GM23338 (cell line): ENCODE measurements at places on chromosomes 4 and X. TPM values are rescaled to one million over a fixed set of nuclear protein-coding genes. Genes with fewer than 3 reads are reported as not detected.

Gene HNRNPD
- 245 and 308 TPM in 2 replicates for total RNA-seq

Gene TENM3
- total RNA-seq = 128 and 132 TPM in 2 replicates

- peak; percentile 27 for DNase-seq
- no peaks in the 10 kb centered on the region for H3K27me3 ChIP-seq
- H3K4me3 ChIP-seq = no peak overlapping the region
Observed at GRCh38 chr4:28462766-28463700, 1602.4 kb downstream of the STIM2 start.

DNA sequence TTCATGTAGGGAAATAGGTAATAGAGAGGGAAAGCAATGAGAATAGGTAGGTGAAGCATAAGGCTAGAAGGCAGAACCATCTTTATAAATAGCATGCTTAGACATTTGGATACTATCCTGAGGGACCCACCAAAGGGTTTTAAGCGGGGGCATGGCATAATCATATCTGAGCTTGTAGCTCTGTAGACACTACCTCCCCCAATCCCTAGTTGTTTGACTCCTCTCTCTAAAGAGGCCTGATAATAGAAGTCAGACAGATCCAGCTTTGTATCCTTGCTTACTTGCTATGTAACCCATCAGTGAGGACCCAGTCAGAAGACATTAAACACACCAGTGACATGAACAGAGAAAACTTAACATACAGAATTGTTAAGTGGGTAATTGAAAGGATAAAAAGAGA lies 58.7 kb downstream of the SCFD2 start:
- no peaks in the 10 kb centered on the region for H3K27me3 ChIP-seq
- no peaks in the 10 kb centered on the region for H3K36me3 ChIP-seq
- no peak overlapping the region for H3K4me3 ChIP-seq
- H3K27ac ChIP-seq = no peak overlapping the region
- H3K4me1 ChIP-seq = no peaks in the 10 kb centered on the region
- DNase-seq = no peak

DNA sequence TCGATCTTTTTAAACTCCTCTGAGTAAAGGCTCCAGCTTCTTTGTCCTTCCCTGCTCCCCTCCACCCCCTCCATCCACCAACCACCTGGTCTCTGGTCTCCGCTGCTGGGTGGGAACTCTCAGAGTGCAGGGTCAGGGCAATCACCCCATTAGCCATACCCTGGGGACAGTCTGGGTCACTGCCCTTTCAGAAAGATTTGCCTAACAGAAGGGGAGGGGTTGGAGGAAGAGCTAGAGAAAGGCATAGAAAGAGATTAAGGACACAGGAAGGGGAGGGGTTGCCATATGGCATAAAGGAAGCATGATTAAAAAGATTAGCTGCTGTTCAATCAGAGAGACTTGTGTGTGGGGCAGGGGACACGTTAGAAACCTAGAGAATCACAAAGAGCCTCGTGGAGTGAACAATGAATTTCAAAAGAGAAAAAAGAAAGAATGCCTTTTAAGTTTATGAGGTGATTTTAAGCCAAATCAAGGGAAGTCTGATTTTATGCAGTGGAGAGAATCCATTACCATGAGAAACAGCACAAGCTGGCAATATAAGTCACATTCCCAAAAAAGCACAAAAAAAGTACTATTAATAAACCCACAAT lies 115.5 kb upstream of the ACSL4 start:
- no peaks in the 10 kb centered on the region for H3K27me3 ChIP-seq
- no peak overlapping the region for H3K27ac ChIP-seq
- no peak overlapping the region for H3K4me3 ChIP-seq
- no peaks in the 10 kb centered on the region for H3K36me3 ChIP-seq

Gene SRP72
- 73.1 and 84.6 TPM in 2 replicates for total RNA-seq

Gene PRR27
- total RNA-seq = not detected in 2 replicates

Gene DUX4
- not detected in 2 replicates for total RNA-seq

DNA sequence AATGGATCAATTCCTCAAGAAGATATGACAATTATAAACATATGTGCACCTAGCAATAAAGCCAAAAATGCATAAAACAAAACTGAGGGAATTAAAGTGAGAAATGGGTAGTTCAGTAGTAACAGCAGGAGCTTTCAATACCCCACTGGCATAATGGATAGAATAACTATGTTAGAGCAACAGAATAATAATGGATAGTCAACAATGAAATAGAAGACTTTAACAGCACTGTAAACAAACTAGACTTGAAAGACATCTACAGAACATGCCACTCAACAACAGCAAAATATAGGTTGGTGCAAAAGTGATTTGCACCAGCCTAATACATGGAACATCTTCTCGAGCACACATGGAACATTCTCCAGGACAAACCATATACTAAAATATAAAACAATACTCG lies 20.0 kb upstream of the MBNL3 start:
- H3K27ac ChIP-seq = no peak overlapping the region
- H3K4me3 ChIP-seq = no peak overlapping the region
- DNase-seq = no peak
- peaks cover 21% of the 10 kb centered on the region; the same call in 1 of the 2 replicates for H3K4me1 ChIP-seq

GRCh38 chrX:148049441-148049840 lies 68.3 kb downstream of the FMR1NB start:
- H3K27me3 ChIP-seq = no peaks in the 10 kb centered on the region
- H3K4me3 ChIP-seq = no peak overlapping the region
- no peaks in the 10 kb centered on the region for H3K36me3 ChIP-seq
- no peaks in the 10 kb centered on the region for H3K4me1 ChIP-seq
- no peak overlapping the region for H3K27ac ChIP-seq

Gene RNF150
- 5.2 and 6.1 TPM in 2 replicates for total RNA-seq

Gene PYURF
- 65.3 and 81.9 TPM in 2 replicates for total RNA-seq

DNA sequence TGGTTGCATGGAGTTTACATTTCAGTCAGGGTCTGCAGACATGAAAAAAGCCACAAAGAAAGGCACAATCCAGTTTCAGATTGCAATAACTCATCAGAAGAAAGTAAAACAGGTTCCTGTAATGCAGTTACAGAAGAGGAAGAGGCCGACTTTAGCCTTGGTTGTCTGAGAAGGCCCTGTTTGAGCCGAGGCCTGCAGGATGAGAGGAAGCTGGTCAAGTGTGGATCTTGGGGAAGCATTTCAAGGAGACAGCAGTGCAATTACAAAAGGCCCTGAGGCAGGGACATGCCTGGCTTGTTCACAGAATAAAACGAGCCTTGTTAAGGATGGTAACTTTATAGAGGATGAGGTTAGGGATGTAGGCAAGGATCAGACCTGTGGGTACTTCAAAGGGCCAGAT lies 62.4 kb downstream of the AFF2 start:
- no peak for DNase-seq
- H3K27me3 ChIP-seq = no peaks in the 10 kb centered on the region
- H3K4me1 ChIP-seq = peaks cover 4% of the 10 kb centered on the region; the same call in 1 of the 2 replicates
- H3K27ac ChIP-seq = no peak overlapping the region

GRCh38 chr4:155999725-156000124 lies 46.1 kb upstream of the CTSO start:
- no peaks in the 10 kb centered on the region for H3K36me3 ChIP-seq
- H3K4me1 ChIP-seq = peaks cover 5% of the 10 kb centered on the region; the same call in 1 of the 2 replicates
- DNase-seq = peak; percentile 96
- no peak overlapping the region for H3K4me3 ChIP-seq

Gene ATP2B3
- total RNA-seq = 0.17 and 0.54 TPM in 2 replicates

- no peaks in the 10 kb centered on the region for H3K4me1 ChIP-seq
- no peaks in the 10 kb centered on the region for H3K27me3 ChIP-seq
- no peak for DNase-seq
Observed at GRCh38 chr4:79294064-79294463, 31.8 kb downstream of the NAA11 start.

Gene GJB1
- 0.14 TPM in 1 of 2 replicates, not detected in the other for total RNA-seq

- H3K27me3 ChIP-seq = no peaks in the 10 kb centered on the region
- H3K4me1 ChIP-seq = no peaks in the 10 kb centered on the region
- H3K36me3 ChIP-seq = peaks cover 18% of the 10 kb centered on the region
- peak; percentile 69 for DNase-seq
- no peak overlapping the region for H3K4me3 ChIP-seq
Observed at GRCh38 chr4:110049951-110050925, 137.6 kb downstream of the EGF start.

DNA sequence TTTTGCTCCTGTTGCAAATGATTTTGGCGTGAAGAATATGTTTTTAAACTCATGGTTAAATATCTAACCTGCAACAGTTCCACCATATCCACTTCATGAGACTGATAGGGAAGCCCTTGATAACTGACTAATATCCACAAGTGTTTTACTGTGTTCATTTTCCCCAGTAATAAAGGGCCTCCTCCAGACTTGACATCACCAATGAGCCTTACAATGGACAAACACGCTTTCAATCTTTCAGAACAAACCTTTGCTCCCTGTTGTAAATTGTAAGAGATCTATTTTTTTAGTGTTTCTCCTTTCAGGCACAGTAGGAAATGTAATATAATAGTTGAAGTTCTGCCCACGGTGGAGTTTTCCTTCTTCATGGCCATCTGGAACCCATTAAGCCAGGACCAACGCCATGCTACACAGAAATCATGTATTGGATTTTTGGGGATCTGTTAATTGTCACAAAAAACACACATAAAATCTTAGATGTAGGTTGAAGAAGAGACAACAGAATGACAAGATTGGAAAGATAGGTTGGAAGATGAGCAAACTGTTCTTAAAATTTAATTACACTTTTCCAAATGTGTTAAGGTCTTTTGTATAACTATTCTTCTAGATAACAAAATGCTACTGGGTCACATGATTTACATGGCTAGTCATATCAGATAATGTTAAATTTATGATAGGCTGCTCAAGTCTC lies 1030.1 kb downstream of the FSTL5 start:
- H3K36me3 ChIP-seq = no peaks in the 10 kb centered on the region
- H3K27ac ChIP-seq = no peak overlapping the region
- no peak overlapping the region for H3K4me3 ChIP-seq
- no peak for DNase-seq

Gene CNKSR2
- total RNA-seq = 40.9 and 49.5 TPM in 2 replicates

DNA sequence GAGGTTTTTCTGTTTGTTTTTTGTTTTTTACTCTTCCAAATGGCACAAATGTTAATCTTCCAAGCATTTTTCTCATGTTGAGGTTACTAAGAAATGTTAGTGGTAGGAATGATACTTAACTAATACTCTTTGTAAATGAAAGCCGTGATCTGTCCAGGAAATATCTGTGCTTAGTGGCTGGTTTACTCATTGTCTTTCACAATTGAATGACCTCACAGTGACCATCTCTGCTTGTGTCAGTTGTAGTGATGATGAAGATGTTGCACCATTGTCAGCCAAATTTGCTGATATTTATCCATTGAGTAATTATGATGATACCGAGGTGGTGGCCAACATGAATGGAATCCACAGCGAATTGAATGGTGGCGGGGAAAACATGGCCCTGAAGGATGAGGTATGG lies 93.5 kb downstream of the TNIP2 start:
- H3K4me1 ChIP-seq = no peaks in the 10 kb centered on the region
- DNase-seq = no peak
- no peaks in the 10 kb centered on the region for H3K27me3 ChIP-seq
- H3K4me3 ChIP-seq = no peak overlapping the region
- H3K27ac ChIP-seq = no peak overlapping the region
- H3K36me3 ChIP-seq = peaks cover 26% of the 10 kb centered on the region

DNA sequence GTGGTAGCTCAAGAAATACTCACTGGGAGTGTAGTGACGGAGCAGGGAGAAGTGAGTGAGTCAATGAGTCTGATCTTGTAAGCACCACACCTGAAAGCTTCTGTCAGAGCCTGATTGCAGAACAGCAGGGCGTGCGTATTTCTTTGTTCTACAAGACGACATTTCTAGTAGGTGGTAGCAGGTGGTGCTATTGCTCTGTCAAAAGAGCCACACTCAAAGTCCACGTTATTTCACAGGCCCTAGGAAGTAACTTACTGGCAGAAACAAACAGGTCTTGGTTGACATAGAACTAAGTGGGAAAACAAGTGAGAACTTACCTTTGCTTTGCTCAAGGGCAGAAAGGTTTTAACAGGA lies 46.4 kb upstream of the SPRY1 start:
- no peak overlapping the region for H3K4me3 ChIP-seq
- H3K36me3 ChIP-seq = no peaks in the 10 kb centered on the region
- H3K27me3 ChIP-seq = no peaks in the 10 kb centered on the region
- DNase-seq = peak; percentile 79
- 0 out of 2 replicates have a peak, but pooled peaks cover 4% of the 10 kb centered on the region for H3K4me1 ChIP-seq

- no peaks in the 10 kb centered on the region for H3K4me1 ChIP-seq
- H3K4me3 ChIP-seq = no peak overlapping the region
- H3K27me3 ChIP-seq = no peaks in the 10 kb centered on the region
- no peak for DNase-seq
Observed at GRCh38 chrX:46039526-46039925, 505.7 kb downstream of the ZNF674 start.

GRCh38 chr4:182619660-182620059 lies 297.5 kb downstream of the DCTD start:
- H3K36me3 ChIP-seq = no peaks in the 10 kb centered on the region
- H3K27me3 ChIP-seq = no peaks in the 10 kb centered on the region
- H3K4me3 ChIP-seq = no peak overlapping the region
- H3K4me1 ChIP-seq = 0 out of 2 replicates have a peak, but pooled peaks cover 6% of the 10 kb centered on the region

DNA sequence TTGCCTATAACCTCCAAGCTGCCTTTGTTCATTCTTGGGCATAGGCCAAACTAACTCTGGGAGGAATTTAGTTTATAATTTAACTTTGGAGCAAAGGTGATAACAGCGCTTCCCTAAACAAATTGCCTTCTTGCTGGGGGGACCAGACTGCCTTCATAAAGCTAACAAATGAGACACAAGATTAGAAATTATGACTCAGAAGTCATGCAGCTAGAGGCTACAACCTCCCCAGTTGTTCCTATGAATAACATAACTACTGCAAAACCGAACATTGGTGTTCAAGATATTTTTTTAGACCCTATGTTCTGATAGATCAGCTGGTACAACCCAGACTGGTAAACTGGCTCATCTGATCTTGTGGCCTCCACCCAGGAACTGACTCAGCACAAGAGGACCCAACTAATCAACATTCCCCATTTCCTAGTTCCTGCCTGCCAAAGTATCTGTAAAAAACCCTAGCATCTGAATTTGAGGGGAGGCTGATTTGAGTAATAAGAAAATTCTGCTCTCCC lies 22.0 kb upstream of the TMPRSS11B start:
- H3K36me3 ChIP-seq = peaks cover 6% of the 10 kb centered on the region; the same call in 1 of the 2 replicates
- no peaks in the 10 kb centered on the region for H3K4me1 ChIP-seq
- H3K27me3 ChIP-seq = no peaks in the 10 kb centered on the region
- no peak overlapping the region for H3K27ac ChIP-seq
- H3K4me3 ChIP-seq = no peak overlapping the region

Gene MAGEA4
- 1.9 and 2.8 TPM in 2 replicates for total RNA-seq

DNA sequence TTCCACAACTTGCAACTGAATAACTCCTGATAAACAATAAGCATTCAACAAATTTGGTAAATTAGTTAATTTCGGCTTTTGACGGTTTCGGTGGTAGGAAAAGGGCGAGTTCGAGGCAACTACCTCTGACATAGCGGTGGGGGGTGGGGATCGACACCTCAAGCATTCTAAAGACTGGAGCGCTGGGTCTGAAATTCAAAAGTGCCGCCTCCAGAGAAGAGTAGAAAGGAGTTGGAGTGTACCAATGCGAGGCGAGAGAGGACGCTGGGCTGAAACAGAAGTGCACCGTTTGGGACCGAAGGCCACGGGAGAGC lies 725 bp downstream of the SMC1A start:
- H3K36me3 ChIP-seq = no peaks in the 10 kb centered on the region
- H3K4me1 ChIP-seq = peaks cover 5% of the 10 kb centered on the region; the same call in 1 of the 2 replicates
- peak overlapping the region; percentile 82 for H3K4me3 ChIP-seq
- no peaks in the 10 kb centered on the region for H3K27me3 ChIP-seq

GRCh38 chr4:145951931-145952330 lies 13.3 kb upstream of the ZNF827 start:
- no peak for DNase-seq
- H3K27me3 ChIP-seq = no peaks in the 10 kb centered on the region
- H3K4me1 ChIP-seq = no peaks in the 10 kb centered on the region
- H3K36me3 ChIP-seq = no peaks in the 10 kb centered on the region
